RPMI7951 (cell line): ENCODE measurements at places on chromosomes 3 and 15.
A peak's percentile ranks its signal among the peaks of the same experiment; 100 is the strongest.

DNA sequence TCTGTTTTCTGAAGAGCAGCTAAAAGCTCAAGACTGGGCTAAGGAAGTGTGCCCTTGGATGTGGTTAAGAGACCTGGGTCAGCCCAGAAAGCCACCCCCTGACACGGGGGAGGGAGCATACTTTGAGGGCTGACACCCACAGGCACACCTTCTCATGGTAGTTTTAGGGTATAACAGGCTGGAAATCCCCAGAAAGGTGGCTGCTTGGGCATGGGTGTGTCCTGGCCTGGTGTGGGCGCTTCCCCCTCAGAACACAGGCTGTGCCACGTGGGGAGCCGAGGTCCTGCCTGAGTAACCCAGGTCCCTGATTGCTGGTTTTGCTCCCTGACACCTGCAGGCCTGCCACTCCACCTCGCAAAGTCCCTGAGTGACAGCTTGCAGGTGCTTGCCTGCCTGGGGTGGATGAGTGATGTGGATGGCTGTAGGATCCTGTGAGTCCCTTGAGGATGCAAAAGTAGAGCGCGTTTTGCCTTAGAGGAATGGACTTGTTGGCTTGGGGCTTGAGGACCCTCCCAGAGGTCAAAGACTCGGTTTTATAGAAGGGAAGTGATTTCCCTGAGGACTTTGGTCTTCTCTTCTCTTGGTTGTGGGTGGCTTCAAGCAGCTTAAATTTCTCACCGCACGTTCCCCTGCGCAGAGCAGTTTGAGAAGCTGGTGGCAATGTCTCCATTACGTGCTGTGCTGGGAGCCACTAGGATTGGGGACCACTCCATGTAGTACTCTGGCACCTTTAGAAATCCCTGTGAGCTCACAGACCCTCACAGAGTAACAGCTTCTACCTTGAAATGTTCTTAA lies 94.4 kb downstream of the DNASE1L3 start:
- DNase-seq = no peak

- peak; percentile 90 for DNase-seq
Measured at GRCh38 chr3:120093119-120093910, 932 bp downstream of the GSK3B start.

- peak; percentile 66 for DNase-seq
Measured at GRCh38 chr3:128549283-128550112, 56.5 kb upstream of the GATA2 start.

DNA sequence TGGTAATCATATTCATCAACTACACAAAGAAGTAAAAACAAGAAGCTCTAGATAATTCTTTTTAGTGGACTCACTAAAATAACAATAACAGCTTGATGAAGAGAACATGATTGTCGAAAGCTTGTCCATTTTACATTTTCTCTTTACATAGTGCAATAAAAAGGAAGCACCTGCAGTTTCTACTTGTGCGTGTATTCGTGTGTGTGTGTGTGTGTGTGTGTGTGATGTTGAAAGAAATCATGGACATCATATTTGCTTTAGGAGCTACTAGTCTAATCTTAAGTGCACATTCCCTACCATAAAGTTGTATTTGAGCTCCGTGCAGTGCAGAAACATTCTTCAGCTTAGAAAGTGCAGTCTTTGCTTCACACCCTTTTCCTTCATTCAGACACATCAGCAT lies 288.8 kb downstream of the ZBTB20 start:
- DNase-seq = no peak

GRCh38 chr15:96549136-96549535 lies 218.6 kb downstream of the NR2F2 start:
- DNase-seq = no peak

DNA sequence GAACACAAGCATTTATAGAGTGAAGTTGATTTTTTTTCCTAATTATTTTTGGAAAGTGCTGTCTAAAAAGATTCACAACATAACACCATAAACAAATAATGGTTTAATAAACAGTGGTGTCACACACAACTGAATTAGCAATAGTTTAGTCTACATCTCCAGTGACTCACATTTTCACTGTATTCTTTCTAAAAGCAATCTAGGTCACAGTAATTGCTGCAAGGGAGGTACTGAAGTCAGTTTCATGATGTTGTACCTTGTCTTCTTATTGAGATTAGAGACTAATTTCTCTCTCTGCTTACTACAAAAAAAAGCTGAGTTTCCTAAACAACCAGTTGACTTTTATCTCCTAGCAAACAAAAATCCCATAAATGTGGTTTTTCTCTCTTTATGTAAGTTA lies 29.6 kb downstream of the PLSCR4 start:
- DNase-seq = no peak

DNA sequence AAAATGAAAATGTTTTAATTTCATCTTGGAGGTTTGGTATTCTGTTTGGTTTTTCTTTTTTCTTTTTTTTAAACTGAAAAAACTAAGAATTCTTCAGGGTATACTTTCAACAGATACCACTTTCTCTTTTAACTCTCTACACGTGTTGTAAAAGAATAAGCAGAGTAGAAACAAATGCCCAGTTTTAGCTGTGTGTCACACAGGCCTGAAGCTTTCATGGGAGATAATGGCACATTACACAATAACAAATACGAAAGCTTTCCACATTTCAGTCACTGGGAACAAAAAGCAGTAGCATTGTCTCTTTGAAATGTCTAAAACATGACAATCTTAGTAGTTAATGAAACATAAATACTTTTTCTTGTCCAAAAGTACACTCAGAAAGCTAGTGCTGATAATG lies 818.5 kb downstream of the TBL1XR1 start:
- no peak for DNase-seq

GRCh38 chr3:21779909-21780308 lies 28.9 kb upstream of the ZNF385D start:
- DNase-seq = no peak

DNA sequence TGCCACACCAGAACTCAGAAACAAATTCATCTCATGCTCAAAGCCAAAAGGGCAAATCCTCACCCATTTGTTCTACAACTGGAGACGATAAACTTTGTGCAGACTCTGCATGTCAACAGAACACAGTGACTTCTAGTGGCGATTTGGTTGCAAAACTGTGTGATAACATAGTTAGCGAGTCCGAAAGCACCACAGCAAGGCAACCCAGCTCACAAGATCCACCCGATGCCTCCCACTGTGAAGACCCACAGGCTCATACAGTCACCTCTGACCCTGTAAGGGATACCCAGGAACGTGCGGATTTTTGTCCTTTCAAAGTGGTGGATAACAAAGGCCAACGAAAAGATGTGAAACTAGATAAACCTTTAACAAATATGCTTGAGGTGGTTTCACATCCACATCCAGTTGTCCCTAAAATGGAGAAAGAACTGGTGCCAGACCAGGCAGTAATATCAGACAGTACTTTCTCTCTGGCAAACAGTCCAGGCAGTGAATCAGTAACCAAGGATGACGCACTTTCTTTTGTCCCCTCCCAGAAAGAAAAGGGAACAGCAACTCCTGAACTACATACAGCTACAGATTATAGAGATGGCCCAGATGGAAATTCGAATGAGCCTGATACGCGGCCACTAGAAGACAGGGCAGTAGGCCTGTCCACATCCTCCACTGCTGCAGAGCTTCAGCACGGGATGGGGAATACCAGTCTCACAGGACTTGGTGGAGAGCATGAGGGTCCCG lies 199.7 kb downstream of the AKAP13 start:
- DNase-seq = no peak
